ENCODE measurements at places on chromosomes 3 and 15.

GRCh38 chr15:73691396-73691795, 7.2 kb downstream of the CD276 start:
- no peak for DNase-seq

- DNase-seq: no peak
These were observed 116.3 kb downstream of the MITF start for GRCh38 chr3:69855436-69856162.

DNA sequence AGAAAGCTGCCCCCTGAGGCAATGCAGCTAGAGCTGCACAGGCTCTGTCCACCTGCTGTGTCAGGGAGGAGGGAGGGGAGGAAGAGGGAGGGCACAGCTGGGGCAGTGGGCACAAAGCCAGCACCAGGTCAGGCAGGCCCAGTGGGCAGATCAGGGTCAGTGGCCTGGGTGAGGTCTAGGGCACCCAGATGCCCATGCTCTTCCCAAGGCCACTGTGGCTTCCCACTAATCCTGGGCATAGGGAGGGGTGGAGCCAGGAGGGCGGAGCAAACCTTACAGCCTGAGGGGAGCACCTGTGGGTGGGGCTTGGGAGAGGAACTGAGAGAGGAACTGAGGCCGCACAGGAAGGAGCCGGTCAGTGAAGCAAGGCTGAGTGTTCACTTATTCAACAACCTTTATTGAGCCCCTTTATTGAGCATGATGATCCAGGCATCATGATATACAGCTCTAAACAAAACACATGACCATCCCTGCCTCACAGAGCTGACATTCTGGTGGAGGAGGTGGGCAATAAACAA, 55.0 kb downstream of the RHCG start:
- no peak for DNase-seq

DNA sequence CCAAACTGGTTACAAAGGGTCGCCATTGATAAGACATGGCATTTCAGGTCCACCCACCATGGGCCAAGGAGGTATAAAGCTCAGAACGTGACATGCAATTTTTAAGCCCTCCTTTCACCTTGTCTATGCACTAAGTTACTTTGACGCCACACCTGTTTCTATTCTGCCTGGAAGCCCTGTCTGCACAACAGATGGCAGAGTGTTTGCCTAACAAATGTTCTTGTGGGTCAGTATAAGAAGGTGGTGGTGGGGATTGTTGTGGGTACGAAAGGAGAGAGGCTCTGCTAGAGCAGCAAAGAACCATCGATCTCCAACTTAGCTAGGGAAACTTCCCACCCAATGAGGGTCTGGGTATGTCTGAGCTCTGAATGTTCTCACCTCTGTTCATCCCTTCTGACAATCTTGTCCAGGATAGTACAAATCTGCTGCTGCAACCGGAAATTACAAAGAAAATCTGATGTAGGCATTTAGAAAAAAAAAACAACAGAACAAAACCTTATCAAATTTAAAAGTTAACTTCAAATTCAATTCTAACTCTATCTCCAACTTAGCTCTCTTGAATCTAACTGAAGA, 945.0 kb upstream of the CFAP20DC start:
- no peak for DNase-seq

DNA sequence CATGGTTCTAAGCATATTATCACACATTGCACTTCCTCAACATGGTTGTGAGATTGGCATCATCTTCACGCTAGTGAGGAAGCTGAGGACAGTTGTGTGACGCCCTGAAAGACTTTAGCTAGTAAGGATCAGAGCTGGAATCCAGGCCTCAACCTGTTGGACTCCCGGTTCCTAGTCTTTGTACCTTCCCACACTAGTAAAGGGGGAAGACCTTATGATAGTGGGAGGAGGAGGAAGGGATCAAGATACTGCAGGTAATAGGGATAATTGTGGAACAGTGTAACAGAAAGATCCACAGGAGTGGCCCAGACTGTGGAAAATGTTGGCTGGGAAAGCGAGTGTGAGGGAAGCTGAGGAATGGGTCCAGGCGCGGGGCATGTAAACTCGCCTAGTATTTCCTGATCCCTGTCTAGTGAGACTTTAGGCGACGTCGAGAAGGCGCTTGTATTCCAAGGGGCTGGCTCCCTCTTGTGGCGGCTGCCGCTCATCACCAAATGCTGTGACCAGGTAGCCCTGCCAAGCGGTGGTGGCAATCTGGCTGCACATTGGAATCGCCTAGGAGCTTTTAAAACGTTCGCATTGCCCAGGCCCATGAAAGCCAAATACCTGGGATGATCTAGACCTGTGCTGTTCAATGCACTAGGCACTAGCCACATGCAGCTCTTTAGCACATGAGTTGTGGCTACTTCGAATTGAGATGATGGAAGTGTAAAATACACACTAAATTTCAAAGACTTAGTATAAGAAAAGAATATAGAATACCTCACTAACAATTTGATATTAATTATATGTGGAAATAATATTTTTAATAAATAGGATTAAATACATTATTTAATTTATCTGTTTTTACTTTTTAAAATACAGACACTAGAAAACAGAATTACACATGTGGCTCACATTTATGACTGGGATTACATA, 38.8 kb upstream of the CLDN18 start:
- peak; percentile 12 for DNase-seq

DNA sequence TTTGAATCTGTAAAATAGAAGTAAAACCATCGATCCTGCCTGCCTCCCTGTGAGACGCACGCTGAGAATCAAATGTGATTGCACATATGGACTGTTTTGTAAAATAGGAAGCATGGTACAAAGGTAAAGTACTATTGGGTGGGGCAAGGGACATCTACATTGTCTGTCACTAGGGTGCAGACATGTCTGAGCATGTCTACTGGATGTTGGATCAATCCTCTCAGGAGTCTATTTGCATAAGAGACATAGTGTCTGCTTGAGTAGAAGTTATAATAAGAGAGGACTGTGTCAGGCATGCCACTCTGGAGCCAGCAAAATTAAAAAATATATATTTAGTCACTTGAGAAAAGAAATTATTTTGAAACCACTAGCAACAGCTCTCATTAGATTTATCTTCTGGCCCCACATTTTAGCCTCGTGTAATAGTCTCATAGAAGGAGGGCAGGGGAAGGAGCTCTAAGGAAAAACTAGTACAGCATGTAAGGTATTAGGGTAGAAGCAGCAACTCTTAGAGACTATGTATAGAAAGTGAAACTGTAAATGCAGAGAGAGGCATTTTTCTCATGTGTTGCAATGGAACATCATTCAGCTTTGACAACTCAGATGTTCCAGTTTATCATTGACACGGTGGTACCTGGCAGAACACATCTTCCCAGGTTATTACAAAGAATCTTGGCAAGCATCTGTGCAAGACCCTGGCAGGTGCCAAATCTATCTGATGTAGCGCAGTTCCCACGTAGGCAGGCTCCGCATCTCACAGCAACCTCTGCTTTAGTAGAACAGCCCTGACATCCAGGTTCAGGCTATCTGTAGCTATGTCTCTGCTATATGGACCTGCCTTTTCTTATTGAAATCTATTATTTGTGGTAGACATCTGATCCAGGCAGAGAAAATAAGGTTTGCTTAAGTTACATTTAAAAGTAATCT, 85.2 kb upstream of the CHL1 start:
- DNase-seq: no peak

DNA sequence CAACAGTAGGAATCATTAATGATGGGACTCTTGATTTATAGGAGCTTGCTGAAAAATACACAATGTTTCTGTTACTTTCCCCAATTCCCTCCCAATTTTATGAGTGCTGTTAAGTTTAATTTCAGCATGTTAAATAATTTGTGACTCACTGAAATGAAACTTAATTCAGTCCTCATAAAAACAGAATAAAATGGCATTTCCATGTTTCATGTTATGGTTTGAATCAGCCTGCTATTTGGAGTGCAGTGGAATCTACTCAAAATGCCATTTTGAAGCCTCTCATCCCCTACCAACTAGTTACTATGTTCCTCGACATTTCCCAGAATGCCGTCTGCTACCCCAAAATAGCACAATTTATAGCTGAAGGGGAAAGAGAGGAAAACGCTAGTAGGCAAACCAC, 237.5 kb downstream of the ADAMTS17 start:
- DNase-seq: no peak

DNA sequence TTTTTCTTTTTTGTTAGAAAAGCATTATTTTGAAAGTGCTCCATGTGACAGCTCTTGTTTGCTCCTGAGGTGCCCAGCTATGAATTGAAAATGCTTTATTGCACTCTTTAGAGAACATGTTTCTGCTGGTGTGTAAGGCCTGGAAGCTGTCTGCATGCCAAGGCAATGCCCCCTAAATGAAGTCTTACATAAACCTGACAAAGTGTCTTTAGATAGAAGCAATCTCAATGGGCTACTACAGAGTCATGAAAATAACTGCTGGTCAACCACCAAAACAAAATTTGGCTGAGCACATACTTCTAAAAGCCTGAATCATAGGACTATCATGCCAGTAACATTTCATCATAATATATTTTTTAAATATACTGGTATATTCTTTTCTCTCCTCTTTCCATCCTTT, 178.7 kb downstream of the THRB start:
- no peak for DNase-seq

DNA sequence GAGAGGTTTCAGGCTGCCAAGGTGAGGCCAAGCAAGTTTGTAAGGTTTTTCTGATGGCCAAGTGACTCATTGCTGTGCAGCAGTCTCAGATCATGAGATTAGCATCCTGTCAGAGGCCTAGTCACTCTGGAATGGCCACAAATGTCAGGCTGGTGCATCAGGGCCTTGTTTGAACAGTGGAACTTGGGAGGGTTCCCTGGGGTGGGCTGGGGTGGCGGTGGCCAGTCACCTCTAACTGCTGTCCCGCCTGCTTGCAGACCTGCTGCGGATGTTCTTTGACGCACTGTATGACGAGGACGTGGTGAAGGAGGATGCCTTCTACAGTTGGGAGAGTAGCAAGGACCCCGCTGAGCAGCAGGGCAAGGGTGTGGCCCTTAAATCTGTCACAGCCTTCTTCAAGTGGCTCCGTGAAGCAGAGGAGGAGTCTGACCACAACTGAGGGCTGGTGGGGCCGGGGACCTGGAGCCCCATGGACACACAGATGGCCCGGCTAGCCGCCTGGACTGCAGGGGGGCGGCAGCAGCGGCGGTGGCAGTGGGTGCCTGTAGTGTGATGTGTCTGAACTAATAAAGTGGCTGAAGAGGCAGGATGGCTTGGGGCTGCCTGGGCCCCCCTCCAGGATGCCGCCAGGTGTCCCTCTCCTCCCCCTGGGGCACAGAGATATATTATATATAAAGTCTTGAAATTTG, 2.8 kb upstream of the FAM131A start:
- DNase-seq: no peak

DNA sequence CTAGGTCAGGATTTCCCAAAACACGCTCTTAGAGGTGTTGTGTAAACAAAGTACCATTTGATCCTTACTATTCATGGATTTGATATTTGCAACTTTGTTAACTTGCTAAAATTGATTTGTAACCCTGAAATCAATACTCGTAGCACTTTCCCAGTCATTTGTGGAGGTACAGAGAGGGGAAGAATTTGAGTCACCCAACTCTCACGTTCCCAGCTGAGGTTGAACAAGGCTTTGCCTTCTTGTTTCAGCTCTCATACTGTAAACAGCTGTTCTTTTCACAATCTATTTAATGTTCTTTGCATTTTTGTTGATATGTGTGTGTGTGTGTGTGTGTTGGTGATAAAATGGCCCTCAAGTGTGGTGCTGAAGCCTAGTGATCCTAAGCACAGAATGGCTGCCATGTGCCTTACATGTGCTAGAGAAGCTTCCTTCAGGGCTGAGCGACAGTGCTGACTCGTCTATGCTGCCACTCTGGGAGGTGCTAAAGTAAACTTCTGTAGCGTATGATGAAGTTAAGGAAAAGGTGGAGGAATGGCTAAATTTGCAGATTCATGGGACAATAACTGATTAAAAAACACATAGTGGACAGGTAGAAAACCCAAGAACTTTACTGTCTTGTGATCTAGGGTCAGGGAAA, 173.2 kb downstream of the APBA2 start:
- peak; percentile 3 for DNase-seq

GRCh38 chr15:38176155-38176554, 76.5 kb upstream of the SPRED1 start:
- DNase-seq: no peak

DNA sequence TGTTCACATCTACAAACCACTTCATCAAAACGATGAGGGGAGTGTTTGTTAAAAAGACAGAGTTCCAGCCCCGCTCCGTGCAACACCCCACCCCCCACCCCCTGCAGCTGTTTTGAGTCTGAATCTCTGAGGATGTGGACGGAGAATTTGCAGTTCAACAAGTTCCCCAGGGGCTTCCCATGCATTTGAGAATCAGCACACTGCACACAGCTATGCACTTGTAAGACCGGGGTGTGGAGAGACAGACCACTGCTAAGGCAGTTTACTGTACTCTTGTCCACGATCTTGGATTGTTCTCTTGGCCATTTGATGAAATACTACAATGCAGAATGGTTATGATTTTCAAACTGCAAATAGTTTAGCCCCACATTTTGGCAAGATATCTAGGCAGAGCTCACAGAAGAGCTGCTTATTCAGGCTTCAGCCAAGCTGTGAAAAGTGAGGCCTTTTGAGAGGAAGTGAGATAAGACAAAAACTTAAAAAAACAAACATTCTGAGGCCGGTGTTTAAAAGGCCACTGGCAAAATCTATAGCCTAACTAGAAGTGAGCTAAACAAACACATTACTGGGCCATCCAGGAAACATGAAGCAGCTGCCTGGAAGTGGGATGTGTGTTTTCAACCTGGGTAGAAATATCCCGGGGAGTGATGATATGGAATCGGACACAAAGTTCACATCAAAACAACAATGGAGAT, 308.2 kb upstream of the ADAMTS9 start:
- no peak for DNase-seq

DNA sequence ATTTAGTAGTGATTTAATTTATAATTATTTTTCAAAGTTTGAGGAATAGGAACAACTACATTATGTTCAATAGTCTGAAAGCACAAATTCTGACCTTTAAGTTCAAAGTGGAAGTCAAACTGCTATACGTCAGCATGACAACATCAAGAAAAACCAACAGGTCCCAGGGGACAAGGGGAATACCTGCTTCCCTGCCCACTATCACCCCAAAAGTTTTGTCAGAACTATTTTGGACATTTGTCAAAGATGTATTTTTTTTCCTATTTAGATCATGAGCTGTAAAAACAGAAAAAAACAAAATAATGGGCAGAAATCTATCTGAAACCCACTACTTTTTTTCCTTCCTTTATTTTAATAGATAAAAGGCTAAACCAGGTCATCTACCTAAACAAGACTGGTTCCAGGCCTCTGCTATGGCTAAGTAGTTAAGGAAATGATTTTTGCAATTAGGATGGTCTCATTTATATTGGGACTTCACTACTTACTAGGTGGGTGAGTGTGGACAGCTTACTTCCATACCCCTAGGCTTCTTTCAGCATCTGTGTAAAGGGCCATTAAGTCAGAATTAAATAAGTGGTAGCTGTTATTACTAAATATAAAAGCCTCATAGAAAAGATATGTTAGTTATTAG, 746.3 kb downstream of the FHIT start:
- no peak for DNase-seq

- DNase-seq: no peak
These were observed 4.9 kb upstream of the FAM131A start for GRCh38 chr3:184332370-184333090.

GRCh38 chr3:156038869-156039268, 81.5 kb upstream of the KCNAB1 start:
- no peak for DNase-seq

All from T-helper 1 cell (primary cell).